ENCODE measurements at places on chromosomes 2 and 18.

DNA sequence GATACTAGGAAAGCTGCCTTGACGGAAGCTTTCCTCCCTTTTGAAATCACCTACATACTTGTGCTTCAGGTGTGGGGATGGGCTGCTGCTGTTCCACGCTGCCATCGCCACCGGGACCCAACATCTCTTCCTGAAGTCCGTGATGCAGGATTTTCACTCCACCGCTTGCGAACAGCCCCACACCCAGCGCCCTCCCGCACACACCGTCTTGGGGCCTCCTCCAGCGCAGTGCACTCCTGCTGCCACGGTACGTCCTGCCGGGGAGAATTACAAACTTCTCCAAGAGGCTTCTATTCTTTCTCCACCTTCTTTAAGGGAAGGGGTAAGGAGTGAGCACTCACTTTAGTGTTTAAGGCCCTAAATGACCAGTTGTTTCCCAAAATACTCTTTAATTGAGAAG lies 58.2 kb downstream of the HRH4 start:
- DNase-seq: no peak

GRCh38 chr2:206881708-206882410 lies 57.5 kb upstream of the CPO start:
- no peak for DNase-seq

GRCh38 chr2:10283106-10284062 lies 19.3 kb upstream of the HPCAL1 start:
- no peak for DNase-seq

GRCh38 chr2:177796654-177797415 lies 275.7 kb downstream of the PDE11A start:
- DNase-seq: no peak

DNA sequence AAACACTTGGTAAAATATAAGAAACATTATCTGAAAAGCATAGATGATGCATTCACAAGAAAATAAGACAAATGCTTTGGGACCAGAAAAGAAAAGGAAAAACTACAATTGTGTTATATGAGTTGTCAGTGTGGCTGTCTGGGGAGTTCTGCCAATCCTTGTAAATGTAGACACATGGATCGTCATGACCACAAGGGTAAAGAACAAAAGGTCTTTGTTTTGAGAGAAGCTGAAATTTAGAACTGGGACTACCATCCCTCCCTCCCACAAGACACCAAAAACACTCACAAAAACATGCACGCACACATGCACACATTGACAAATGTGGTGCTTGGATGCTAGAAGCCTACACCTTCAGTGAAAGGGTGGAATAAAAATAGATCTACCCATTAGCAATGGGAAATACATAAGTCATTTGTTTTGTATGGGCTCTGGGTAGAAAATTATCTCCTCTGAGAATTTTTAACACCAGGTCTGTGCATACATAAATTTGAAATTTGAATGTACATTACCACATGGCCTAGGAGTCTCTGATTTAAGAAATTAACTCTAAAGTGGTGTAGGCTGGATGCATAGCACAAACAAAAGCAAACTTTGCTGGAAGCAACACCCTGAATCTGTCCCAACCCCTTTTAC lies 266.2 kb upstream of the SLC39A10 start:
- no peak for DNase-seq

- no peak for DNase-seq
Measured at GRCh38 chr18:7575465-7576028, 8.4 kb downstream of the PTPRM start.

DNA sequence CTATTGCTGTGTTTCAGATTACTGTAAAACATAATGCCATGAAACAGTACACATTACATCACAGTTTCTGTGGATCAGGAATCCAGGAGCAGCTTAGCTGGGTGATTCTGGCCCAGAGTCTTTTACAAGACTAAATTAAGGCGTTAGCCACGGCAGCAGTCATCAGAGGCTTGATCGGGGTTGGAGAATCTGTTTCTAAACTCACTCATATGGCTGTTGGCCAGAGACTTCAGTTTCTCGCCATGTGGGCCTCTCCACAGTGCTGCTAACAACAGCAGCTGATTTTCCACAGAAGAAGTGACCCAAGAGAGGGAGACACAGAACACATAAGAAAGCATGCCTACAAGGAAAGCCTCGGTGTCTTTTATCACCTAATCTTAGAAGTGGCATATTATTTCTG lies 89.2 kb upstream of the MYO3B start:
- no peak for DNase-seq

DNA sequence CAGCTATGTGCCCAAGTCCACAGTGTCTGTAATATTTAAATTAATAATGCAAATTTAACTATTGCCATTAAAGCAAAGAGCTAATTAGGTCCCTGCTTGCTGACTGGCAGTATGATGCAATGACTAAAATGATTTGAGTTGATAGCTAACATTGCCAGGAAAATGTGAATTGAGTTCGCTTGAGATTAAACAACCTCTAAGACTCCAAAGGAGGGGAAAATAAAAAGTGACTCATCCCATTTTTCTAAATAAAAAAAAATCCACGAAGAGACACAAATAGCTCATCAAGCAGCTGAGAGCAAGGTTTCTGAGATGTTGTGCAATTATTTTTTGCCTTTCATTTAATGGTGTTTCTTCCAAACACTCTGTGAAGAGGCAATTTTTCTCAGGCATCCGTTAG lies 413.0 kb downstream of the MTX2 start:
- DNase-seq: no peak
